Stimulated activated CD8-positive, alpha-beta memory T cell treated with anti-CD3 and anti-CD28 coated beads, Interleukin-4, amount 100 ng/mL, for 1 hour (primary cell): ENCODE measurements at places on chromosomes 3 and 15.

DNA sequence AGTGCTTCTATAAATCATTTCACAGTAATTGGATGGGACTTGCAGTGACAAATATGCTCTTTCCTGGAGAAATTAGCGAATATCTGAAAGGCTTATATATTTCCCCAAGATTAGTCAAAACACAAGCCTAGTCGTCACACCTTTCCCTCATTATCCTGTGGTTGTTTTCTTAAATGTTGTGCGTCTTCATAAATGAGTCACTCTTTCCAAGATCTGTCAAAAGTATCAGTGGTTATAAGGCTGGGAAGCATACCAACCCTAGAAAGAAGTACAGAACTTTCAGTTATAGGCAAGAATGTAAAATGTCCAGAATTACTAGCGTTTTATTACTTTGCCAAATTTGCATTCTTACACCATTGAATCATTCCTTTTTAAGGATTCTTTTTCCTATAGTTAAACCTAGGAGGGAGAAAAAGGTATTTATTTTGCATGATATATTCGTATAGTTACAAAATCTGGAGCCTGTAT lies 33.6 kb downstream of the TMEM212 start:
- DNase-seq: no peak

GRCh38 chr15:93894438-93895036 lies 336.8 kb upstream of the MCTP2 start:
- DNase-seq: no peak

DNA sequence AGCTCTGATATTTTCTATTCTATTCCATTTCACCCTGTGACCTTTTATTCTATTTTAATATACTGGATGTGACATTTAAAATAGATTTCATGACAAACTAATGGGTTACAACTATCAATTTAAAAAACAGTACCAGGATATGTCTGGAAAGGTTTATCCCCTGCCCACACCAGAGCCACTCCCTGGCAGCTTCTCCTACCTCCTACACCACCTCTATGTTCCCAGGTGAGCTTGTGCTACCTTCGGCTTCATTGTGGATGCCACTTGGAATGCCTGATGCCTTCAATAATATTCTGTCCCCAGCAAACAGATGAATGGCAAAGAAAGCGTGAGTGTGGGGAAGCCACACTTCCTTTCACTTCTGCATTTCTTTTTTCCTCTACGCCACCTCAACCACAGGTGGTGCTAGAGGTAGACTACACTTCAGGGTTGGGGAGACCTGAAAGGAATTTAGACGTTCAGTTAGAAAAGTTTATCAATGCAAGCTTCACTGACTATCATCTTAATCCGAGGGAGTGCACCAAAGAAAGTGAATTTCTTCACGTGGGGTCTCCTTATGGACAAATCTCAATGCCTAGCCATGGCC lies 213.0 kb downstream of the SSR3 start:
- no peak for DNase-seq

- no peak for DNase-seq
Measured at GRCh38 chr3:129046037-129046731, 14.4 kb upstream of the GP9 start.

DNA sequence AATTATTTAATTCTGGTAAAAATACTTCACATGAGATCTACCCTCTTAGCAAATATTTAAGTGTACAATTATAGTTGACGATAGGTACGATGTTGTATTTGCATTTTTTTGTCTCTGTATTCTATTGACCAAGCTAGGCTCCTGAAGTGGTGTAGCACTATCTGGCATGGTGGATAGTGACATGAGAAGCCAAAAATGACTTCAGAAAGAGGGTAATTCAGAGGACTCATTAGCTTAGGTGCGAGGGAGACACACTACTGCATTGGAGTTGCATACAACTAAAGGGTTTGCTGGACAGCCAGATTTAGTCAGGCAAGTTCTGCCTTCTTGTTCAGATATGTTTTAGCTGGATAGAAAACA lies 50.6 kb downstream of the KBTBD8 start:
- DNase-seq: no peak

- no peak for DNase-seq
Measured at GRCh38 chr15:73851689-73852088, 21.7 kb upstream of the TBC1D21 start.

DNA sequence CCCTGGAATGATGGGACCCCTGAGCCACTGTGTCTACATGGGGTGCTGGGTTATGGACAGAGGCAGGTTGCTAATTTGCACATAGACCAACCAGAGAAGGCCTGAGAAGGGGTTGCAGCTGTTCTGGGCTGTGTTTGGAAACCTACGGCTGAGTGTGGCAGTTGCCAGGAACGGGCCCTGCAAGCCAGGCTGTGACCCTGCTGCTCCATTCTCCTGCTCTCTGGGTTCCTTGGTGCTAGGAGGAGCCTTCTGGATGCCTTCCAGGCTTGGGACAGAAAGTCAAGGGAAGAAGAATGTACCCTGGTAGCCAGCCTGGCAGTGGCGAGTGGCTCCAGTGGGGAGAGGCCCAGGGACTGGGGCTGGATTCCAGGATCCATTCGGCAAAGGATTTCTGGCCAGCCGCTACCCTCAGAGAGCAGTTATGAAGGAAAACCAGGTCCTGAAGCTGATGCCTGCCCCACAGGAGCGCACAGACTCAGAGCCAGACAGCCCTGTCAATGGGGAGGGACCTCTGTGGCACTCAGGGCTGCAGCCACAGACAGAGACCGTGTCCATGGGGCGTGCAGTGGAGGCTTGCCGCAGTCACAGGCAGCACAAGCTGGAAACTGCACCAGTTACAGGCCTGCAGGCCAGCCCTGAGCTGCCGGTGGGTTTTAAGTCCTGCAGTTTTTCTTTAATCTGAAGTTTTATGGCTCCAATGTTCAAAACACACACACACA lies 55.1 kb upstream of the ACAD9 start:
- DNase-seq: no peak

- no peak for DNase-seq
Measured at GRCh38 chr3:99509224-99509623, 129.2 kb upstream of the COL8A1 start.

- DNase-seq: no peak
Measured at GRCh38 chr15:93144463-93145236, 55.6 kb upstream of the RGMA start.

DNA sequence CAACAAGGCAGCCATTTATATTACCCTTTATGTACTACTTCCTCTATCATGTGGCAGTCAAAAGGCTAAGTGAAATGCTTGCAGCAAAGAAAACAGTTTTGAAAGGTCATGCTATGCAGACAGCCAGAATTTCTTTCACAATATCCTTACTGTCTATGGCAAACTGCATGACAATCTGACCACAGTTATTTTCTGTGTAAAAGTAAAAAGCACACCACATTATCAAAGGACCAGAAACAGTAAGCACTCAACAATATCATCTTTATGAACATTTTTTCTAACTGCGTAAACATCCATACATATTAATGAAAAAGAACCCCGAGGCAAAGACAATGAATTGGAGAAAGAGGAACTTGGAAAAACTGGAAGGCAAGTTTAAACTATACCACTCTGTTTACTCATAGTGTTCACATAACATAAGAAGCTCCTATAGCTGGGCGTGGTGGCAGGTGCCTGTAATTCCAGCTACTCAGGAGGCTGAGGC lies 47.9 kb downstream of the PIK3CB start:
- no peak for DNase-seq

DNA sequence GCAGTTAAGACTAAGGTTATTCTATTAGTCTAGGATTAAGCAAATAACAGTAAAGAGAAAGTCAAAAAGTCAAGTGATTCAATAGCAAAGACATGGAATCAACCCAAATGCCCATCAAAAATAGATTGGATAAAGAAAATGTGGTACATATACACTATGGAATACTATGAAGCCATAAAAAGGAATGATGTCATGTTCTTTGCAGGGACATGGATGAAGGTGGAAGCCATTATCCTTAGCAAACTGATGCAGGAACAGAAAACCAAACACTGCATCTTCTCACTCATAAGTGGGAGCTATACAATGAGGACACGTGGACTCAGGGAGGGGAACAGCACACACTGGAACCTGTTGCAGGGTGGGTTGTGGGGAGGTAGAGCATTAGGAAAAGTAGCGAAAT lies 29.0 kb downstream of the UNC13C start:
- DNase-seq: no peak

GRCh38 chr15:91622711-91623342 lies 230.7 kb upstream of the SLCO3A1 start:
- DNase-seq: no peak

GRCh38 chr3:2441558-2441957 lies 342.9 kb downstream of the CNTN4 start:
- DNase-seq: no peak

DNA sequence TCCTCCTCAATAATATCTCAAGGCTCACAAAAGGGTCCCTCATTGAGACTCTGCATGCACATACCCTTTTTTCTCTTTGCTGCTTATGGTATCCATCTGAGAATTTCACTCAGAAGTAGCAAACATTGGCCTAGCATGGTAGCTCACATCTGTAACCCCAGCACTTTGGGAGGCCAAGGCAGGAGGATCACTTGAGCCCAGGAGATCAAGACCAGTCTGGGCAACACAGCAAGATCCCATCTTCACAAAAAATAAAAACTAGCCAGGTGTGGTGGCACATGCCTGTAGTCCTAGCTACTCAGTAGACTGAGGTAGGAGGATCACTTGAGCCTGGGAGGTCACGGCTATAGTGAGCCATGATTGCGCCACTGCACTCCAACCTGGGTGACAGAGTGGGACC lies 11.7 kb downstream of the LRIG1 start:
- DNase-seq: no peak

DNA sequence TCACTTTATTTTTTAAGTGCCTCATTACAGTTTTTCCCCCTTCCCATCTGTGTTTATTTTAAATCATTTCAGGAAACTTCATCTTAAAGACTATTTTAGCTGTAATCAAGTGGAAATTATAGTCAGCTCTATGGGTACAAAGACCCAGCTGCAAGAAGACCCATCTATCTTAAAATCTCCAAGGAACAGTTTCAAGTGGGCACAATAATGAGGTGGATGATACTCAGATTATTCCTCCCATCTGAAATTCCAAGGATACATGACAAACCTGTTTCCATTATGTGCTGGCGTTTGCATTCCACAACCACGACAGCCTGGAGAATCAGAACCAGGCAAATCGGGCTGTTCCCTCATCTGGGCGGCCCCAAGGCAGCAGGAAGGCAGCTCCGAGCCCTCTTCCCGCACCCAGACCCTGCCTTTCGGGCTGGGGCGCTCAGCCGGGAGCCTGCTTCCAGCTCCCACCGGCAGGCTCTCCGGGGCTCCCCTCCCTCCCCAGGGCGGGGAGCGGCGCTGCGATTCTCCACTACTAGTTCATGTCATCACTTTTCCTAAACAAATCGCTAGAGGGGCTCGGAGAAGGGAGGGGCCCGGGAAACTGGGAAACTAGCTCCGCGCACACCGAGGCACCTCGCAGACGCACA lies at the start of gene MGLL:
MGLL (minus strand) TSS at position 475 of the 641 bp plus-strand sequence; CDS start at position 278, 197 bp downstream.
- DNase-seq: no peak

DNA sequence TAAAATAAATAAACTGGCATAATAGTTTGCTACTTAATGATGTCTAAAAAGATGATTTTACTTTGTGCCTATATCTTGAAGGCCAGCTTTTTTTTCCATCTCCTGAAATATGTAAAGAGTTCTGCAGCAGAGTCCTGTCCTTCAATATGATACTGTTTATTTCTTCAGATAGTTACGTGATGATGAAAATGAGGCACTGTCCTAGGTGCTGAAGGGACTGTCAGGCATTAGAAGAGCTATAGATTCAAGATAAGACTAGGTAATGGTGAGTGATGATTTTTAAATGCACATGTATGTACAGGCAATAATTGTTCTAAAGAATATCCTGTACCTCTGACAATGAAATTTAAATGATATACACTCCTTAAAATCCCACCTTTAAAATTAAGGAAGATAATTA lies 326.9 kb upstream of the DNAJC19 start:
- DNase-seq: no peak

GRCh38 chr3:146466604-146467003 lies 2.8 kb downstream of the PLSCR2 start:
- DNase-seq: no peak

DNA sequence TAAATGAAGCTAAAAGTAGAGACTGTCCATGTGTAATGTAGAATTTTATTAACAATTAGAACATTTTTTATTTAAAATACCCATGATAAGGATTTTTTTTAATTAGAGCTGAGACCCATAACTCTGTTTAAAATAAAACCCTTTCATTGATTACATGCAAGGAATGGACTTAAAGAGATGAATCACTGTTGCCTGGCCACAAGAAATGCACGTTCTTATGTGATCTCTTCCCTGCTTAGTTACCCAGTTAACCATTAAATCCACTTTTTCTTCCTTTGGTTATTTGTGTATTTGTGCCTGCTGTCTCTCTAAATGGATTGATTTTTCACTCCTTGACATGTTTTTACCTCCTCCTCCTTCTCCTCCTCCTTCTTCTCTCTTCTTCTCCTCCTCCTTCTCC lies 83.3 kb upstream of the SLITRK3 start:
- DNase-seq: no peak

DNA sequence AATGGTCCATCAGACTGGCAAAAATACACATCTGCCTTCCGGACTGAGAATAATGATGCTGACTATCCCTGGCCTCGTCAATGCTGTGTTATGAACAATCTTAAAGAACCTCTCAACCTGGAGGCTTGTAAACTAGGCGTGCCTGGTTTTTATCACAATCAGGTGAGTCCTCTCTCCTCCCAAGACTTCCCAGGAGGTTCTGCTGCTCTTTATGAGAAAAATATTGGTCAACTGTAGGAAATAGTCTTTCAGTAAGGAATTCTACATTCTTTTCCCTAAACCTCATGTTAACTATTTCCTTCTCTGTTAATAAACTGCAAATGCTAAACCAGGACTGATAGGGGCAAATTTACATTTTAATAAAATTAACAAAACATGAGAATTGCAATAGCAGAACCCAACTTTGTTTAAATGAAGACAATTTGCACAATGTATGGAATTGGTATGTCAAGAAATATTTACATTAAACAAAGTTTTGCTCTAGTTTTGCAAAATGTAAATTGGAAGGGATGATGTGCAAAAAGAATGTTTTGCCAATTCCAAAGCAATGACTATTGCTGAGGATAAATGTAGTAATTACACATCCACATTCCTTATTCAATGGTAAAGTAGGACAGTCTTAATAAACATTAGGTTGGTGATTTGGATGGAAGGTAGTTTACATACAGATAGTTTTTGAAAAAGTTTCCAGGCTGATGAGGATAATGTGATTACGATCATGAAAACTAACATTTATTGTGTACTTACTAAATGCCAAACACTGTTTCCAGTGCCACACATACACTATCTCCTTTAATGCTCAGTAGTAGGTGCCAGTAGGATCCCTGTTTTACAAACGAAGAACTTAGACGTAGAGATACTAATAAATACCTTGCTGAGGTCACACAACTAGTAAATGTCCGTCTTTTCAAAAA lies 21.1 kb downstream of the UPK1B start:
- no peak for DNase-seq

- DNase-seq: no peak
Measured at GRCh38 chr15:64044300-64045100, 1.8 kb downstream of the DAPK2 start.

GRCh38 chr3:30643763-30644462 lies 37.5 kb downstream of the TGFBR2 start:
- DNase-seq: no peak

DNA sequence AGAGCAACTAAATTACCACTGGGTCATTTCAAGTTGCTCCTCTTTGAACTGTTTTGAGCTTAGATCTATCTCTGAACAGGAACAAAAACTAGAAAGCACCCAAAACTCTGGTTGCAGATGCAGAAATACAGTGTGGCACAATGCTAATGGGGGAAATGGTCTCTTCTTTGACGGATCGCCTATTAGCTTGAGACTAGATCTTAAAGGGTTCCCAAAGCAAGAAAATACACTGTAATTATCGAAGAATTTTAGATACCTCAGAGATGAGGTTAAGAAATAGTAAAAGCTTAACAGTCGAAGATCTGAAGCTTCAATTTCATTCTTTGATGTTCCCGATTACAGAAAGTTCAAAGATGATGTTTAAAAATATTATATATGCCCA lies 818 bp downstream of the PPP1R2 start:
- DNase-seq: no peak
